ENCODE measurements at places on chromosomes 6 and 20.

DNA sequence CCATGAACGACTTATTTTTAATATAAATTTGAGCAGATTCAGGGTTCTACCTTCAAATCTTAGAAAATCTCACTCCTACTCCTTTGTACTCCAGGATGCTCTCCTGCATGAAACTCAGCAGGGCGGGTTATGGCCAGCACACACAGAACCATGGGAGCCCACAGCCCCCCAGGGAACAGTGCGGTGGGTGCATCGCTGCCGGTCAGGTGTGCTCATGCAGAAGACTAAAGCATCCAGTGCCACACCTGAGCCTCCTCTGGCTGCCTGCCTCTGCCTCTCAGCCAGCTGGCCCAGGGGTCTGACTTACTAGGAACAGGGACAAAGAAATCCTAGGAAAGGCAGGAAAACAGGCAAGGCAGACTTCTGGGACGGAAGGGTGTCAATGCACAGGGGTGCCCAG lies 31.8 kb downstream of the EZR start:
- DNase-seq: no peak

GRCh38 chr20:15195378-15195777 lies 858.0 kb upstream of the FLRT3 start:
- no peak for DNase-seq

DNA sequence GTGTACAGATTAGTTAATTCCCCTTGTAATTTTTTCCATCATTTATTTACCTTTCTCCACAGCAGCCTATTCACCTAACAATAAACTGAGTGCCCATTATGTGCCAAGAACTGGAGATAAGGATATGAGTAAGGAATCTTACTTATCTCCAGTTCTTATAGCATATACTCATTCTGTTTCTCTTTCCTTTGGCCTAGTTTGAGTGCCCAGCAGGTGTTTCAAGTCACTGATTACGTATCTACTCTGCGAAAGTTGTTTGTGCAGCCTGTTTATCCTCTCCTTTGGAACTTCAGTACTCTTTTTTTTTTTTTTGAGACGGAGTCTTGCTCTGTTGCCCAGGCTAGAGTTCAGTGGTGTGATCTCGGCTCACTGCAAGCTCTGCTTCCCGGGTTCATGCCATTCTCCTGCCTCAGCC lies 17.3 kb upstream of the POU5F1 start:
- DNase-seq: no peak

DNA sequence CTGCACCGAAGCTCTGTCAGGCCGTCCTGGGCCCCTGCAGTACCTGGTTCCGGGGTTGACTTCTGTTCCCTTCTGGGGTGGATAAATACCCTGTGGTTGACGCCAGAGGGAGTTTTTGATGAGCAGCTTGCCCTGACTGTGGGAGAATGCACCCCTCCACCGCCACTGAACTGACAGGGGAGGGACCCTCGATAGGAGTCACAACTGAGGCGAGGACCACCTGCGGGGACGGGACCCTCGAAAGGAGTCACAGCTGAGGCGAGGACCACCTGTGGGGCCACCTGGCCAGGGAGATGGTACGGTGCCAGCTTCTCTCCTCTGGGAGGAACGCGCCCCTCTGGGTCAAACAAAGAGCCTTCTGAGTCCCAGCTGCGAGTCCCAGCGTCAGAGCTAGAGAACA lies 100.1 kb upstream of the FRMD1 start:
- no peak for DNase-seq

DNA sequence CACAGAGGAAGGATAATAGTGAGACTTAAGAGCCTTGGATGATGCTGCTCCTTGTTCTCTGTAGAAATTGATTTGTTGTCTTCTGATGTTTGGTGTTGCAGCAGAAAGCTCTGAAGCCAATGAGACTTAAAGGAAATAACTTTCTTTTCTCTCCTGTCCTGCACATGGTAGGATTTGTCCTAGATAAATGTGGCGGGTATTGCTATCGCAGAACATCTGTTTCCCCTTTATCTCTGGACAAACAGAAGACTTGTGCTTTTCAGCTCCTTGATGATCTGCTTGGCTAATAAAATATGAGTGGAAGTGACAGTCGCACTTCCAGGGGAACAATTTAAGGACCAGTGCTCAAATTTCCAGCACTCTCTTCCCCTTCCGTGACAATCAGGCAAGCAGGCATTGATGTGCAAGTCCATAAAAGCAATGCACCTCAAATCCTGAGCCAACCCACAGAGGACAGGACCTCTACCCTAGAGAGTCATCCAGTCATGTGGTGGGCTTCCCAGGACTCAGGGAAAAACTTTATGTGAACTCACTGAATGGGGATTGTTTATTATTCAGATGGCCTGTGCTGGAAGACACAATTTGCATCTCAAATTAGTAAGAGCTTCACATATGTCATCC lies 9.9 kb upstream of the NCR2 start:
- no peak for DNase-seq

DNA sequence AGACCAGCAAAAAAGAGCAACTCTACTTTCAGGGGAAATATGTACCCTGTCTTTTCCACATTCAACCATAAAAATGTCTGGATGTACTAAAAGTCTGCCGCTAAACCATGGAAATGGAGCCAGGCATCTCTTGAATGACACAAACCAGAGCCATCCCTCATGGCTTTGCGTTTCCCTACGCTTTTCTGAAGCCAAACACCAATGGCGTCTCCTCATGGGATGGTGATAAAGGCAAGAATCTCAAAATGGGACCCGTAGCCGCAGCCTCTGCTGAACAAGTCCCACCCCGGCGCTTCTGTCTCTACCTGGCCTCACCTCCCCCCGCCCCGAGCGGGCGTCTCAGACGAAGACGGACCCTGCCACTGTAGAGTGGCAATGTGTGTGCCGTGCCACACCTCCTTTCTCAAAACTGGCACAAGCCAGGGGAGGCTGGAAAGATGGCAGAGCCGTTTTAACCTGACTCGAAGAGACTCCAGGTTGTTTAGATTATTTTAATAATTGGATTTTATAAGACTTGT lies 80.3 kb upstream of the AFDN start:
- no peak for DNase-seq

DNA sequence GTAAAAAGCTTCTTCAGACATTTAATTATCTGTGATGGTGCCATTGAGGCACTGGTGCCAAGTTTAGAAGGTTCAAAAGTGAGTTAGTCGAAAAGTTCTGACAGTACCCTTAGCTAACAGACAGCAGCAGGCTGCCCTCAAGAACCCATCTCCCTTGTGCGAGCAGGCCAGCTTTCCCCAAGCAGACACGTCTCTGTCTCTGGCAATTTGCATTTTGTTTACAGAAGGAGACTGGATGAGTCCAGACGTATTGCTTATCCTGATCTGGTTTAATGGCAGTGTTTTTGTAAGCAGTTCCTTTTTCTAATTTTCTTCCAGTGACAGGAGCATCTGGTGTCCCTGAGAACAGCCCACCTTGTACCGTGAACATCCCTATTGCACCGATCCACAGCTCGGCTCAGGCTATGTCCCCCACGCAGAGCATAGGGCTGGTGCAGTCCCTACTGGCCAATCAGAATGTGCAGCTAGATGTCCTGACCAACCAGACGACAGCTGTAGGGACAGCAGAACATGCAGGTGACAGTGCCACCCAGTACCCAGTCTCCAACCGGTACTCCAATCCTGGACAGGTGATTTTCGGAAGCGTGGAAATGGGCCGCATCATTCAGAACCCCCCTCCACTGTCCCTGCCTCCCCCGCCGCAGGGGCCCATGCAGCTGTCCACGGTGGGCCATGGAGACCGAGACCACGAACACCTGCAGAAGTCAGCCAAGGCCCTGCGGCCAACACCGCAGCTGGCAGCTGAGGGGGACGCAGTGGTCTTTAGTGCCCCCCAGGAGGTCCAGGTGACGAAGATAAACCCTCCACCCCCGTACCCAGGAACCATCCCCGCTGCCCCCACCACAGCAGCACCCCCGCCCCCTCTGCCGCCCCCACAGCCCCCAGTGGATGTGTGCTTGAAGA lies 58.3 kb upstream of the TMEM181 start:
- DNase-seq: no peak

GRCh38 chr6:81362246-81362645 lies 390.2 kb downstream of the TENT5A start:
- no peak for DNase-seq

GRCh38 chr6:36479256-36479655 lies 36.5 kb downstream of the KCTD20 start:
- DNase-seq: no peak

DNA sequence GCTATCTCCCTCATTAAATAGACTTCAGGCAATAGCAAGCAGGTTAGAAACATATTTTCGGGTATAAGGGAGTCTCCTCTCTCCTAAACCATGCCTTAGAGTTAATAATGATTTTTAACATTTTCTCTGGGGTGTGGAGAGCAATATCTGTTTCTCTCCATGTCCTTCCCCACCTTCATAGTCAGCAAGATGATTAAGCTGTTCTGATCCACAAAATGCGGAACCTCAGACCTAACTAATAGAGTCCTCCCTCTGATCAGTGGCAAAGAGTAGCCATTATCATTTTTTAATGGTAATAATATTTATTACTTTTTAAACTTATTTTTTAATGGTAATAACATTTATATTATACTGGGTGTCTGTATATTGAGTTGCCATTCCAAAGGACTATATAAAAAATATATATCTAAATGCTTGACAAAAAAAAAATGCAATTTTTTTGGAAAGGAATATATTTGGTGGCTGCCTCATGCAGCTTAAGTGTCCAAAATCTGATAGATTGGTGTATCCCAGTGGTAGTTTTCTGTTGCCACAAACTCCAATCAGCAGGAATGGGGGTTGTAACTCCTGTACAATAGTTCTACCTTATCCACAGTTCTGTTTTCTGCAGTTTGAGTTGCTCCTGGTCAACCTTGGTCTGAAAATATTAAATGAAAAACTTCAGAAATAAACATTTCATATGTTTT lies 14.0 kb upstream of the BTN3A2 start:
- DNase-seq: no peak

GRCh38 chr6:5786321-5786968 lies 220.3 kb downstream of the NRN1 start:
- no peak for DNase-seq

DNA sequence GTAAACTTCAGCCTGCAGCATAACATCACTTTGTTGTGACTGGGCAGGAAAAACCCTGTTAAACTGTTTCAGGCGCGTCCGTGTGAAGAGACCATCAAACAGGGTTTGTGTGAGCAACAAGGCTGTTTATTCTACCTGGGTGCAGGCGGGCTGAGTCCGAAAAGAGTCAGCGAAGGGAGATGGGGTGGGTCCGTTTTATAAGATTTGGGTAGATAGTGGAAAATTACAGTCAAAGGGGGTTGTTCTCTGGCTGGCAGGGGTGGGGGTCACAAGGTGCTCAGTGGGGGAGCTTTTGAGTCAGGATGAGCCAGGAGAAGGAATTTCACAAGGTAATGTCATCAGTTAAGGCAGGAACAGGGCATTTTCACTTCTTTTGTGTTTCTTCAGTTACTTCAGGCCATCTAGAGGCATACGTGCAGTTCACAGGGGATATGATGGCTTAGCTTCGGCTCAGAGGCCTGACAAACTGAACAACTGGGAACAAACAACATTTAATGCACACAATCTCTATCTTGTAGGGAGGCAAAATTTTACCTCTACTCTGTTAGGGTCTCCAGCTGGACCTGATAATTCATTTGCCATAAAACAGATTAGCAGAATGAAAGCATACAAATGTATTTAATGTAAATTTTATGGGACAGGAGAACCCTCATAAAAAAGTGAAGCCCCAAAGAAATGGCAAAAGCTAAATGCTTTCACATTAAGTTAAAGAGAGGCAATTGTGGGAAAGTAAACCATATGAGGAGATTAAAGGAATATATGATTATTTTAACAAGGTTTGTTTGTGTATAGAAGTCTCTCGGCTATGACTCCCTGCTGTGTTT lies 58.3 kb upstream of the HFE start:
- DNase-seq: no peak

- DNase-seq: no peak
Observed at GRCh38 chr6:83309344-83309743, 116.2 kb downstream of the RWDD2A start.

DNA sequence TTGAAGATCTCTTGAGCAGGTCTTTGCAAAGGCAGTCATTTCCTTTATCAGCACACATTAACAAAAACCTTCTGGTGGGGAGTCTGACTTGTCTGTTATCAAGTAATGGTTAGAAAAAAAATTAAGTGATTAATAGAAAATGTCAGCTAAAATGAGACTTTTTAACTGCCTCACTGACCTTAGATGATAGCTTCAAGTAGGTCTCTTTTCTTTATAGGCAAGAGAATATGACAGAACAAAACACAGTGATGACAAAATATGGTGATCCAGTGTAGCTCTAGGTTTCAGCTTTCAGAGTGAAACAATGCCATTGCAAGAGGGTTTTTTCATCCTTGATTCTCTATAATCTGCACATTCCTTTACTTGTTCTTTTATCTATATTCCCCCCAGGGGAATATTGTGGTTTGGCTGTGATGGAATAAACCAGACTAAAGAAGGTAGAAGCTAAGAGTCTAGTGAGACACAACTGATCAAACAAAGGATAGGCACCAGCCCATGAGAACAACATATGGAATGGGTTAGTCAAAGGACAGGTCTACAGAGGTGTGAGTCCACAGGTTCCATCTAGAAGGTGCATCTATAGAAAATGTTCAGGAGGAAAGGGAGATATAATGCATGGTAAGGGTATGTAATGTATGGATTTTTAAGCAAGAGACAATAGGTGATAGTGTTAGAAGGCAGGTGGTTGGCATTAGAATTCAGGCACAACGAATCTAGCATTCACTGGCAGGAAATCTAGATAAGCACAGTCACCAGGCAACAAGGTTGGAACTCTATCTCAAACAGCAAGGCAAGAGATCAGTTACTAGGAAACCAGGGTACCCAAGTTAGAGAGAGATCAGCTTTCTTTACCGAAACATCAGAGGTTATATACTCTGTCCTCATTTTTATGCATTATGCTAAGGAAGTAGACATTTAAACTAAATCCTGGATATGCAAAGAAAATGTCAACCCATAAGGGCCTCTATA lies 228.9 kb upstream of the SMLR1 start:
- no peak for DNase-seq
